ENCODE measurements at places on chromosomes 7 and 10. TPM values are rescaled to one million over a fixed set of nuclear protein-coding genes. Genes with fewer than 3 reads are reported as not detected.
A peak's percentile ranks its signal among the peaks of the same experiment; 100 is the strongest.

The CDHR3 gene
- total RNA-seq: 6.6 TPM

The LRRC18 gene
- total RNA-seq: not detected

The NAT16 gene
- total RNA-seq: not detected

The CABCOCO1 gene
- total RNA-seq: 0.65 TPM

The SLC18A3 gene
- not detected for total RNA-seq

The NKX2-3 gene
- 1.1 TPM for total RNA-seq

The FAM131B gene
- 0.75 TPM for total RNA-seq

The LRCH4 gene
- total RNA-seq: 108 TPM

The ELAPOR2 gene
- 19.0 TPM for total RNA-seq

The CCT6A gene
- 98.9 TPM for total RNA-seq

The IRF5 gene
- total RNA-seq: 23.9 TPM

The MYL10 gene
- not detected for total RNA-seq

The ZP3 gene
- not detected for total RNA-seq

The LIPF gene
- total RNA-seq: not detected

The CYP3A5 gene
- total RNA-seq: 92.0 TPM

The KBTBD2 gene
- total RNA-seq: 39.0 TPM

The GBF1 gene
- 31.5 TPM for total RNA-seq

DNA sequence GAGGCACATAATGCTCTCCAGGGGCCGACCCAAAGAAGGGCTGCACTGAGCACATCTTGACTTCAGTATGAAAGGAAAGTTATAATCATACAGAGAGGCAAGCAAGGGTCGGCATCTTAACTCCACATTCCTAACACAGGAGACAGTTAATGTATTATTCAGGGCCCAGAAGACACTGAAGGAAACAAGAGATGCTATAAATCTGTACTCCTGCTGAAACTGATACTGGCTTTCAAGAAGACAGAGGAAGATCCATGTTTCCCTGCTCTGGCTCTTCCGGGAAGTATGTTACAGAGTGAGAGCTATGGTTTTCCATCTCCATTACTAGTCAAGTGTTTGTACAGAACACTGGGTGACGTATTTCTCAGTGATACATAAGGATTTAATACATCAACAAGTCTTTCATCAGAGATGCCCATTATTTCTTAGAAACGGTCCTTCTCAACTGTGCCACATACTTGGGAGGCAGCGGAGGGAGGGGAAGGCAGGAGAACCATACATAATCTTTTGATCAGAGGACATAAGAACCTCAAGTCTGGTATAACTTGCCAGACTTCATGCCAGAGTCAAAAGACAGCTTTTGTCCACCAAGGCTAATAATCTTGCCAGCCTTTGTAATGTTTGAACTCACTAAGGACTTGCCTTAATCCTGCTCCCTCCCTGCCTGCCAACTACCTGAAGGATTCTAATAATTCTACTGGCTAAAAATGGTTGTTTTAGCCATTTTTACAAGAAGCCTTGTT is 58.1 kb downstream of the ENO4 start:
- DNase-seq: no peak

- no peak for DNase-seq
Measured at GRCh38 chr7:29282819-29283414, 88.3 kb downstream of the CHN2 start.

DNA sequence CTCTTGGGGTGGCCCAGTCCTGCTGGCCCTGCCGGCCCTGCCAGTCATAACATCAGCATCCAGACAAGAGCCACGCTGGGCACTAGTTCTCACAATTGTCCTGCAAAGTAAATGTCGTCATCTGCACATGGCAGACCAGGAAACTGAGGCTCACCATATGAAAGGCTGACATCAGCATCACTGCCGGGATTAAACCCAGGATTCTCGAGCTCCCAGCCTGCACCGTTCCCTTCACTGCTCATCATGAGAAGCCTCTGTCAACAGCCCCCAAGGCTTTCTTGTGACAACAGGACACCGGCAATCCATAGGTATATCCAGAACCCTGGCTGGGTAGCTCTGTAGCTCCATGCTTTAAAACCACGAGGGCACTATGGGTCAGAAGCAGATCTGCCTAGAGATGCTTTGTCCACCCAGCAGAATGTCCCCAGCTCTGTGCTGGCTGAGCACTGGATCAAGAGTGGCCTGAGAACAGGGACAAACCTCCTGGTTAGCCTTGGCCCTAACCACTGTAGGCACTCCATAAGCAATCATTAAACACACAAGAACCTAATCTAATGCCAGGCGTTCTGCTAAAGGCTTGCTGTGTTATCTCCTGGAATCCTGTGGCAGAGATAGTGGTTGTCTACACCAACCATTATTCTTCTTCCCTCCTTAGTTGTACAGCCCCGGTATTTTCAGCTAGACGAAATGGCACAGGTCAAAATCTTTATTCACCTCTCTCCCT is 41.2 kb upstream of the C10orf71 start:
- no peak for DNase-seq

- DNase-seq: no peak
Measured at GRCh38 chr10:74292871-74293427, 141.9 kb downstream of the ADK start.

GRCh38 chr10:84432891-84433290 is 104.5 kb downstream of the CCSER2 start:
- DNase-seq: no peak

DNA sequence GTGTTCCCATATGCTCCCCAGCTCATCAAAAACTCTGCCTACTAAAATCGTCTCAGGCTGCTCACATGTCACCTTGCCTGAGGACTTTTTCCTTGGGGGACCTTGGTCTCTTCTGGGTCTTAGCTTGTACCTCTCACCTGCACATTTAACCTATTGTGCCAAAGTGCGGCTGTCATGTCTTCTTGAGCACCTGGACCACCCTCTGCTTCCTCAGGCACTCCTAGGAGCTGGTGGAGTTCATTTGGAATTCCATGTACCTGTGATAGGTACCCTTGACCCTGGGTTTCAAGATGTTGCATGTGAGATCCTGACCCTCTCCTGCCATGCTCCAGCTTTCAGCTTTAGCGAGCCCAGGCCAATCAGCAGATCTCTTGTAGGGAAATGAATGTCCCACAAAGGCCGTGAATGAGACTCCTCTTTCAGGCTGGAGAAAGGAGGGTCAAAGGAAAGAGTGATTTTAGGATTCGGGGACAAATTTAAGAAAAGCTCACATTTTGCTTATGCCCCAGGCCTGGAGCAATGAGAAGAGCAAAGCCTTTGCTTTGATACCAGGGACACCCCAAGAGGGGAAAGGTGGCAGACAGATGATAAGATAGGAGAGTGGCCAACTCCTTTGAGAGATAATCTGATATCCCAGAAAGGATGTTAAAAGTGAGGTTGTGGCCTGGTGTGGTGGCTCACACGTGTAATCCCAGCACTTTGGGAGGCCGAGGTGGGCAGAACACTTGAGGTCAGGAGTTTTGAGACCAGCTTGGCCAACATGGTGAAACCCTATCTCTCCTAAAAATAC is 10.6 kb upstream of the DNAJB12 start:
- no peak for DNase-seq

DNA sequence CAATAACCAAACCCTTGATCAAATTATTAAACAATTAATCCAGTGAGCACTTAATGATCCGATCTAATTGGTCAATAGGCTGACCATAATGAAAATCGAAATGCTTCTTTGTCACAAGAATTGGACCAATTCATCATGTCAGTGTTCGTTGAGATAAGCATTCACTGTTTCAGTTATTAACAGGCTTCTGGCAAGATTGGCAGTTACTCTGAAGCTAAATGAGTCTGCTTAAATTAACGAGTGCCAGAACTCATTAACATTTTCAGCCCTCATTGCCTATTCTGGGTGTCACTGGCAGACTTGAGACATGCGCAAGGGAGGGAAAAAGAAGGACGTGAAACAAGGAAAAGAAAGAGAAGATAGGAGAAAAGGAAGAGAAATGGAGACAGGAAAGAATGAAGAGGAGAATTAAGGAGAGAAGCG is 30.7 kb upstream of the SLC26A3 start:
- no peak for DNase-seq

- DNase-seq: no peak
Measured at GRCh38 chr7:5773661-5774086, 7.8 kb downstream of the RNF216 start.

DNA sequence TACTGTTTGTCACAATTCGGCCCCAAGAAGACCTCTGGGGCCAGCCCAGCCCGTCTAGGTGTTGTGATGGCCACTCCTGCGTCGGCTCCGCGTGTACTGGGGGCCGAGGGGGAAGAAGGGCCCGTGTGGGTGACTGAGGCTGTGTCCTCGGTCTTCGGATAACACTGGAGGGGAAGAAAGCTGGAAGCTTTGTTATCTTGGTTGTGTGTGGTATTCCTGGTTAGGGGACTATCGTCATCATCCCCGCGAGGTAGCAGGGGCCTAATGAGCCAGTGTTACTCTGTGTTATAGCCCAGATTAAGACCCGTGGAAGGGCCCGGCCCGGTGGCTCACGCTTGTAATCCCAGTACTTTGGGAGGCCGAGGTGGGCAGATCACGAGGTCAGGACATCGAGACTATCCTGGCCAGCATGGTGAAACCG is 854 bp downstream of the MTG1 start:
- no peak for DNase-seq

- no peak for DNase-seq
Measured at GRCh38 chr7:81211204-81211933, 292.5 kb upstream of the SEMA3C start.

GRCh38 chr7:127819975-127820731 is 168.2 kb downstream of the SND1 start:
- DNase-seq: no peak

GRCh38 chr7:42574685-42575084 is 337.2 kb downstream of the C7orf25 start:
- no peak for DNase-seq

DNA sequence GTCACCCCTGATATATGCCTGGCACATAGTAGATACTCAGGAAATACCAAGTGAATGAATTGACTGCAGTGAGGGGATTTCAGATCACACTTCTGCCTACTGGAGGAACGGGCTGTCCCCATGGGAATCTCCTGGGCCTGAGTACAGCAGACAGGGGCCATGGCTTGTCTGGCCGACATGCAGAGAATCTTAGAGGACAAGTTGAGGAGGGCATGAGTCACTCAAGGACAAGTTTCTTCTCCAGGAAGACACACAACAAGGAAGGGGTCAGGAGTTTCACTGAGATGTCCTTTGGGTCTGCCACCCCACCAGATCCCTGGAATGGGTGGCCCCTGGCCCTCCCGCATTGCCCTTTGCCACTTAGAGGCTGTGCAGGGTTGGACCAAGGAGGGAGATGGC is 20.7 kb downstream of the PLPP4 start:
- DNase-seq: no peak

- peak; percentile 65 for DNase-seq
Measured at GRCh38 chr7:101237206-101238067, at the start of gene CLDN15. Gene CLDN15 (minus strand): TSS chr7:101237802. CDS start chr7:101237581, 221 bp downstream.

GRCh38 chr7:42017349-42017986 is 219.5 kb downstream of the GLI3 start:
- no peak for DNase-seq

DNA sequence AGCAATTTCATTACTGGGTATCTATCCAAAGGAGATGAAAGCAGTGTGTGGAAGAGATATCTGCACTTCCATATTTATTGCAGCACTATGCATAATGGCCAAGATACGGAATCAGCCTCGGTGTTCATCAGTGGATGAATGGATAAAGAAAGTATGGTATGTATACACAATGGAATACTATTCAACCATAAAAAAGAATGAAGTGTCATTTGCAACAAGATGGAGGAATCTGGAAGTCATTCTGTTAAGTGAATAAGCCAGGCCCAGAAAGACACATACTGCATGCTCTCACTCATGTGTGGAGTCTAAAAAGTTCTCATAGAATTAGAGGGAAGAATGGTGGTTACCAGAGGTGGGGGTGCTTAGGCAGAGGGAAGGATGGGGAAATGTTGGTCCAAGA is 35.3 kb downstream of the CREM start:
- no peak for DNase-seq

- no peak for DNase-seq
Measured at GRCh38 chr10:69362471-69362954, 54.2 kb downstream of the TACR2 start.

Data from omental fat pad (tissue), 4 donors.